ENCODE measurements at places on chromosomes 1 and 21. TPM values are rescaled to one million over a fixed set of nuclear protein-coding genes. Genes with fewer than 3 reads are reported as not detected.

DNA sequence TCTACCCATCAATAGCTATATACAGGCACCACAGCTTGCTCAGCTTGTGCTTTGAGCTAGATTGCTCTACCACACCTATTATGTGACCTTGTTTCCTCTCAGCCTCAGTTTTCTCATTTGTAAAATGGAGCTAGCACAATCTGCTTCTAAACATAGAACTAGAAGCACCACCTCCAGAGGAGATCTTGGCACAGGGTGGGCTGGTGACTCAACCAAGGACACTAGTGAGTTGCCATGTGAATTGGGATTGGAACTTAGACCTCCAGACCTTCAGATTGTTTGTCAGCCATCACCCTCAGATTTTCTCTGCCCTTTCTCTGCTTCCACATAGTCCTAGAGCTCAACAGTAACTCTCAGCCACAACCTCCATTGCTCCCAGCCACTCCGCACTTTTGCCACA, 3.0 kb upstream of the MACO1 start:
- peaks cover 2% of the 10 kb centered on the region for H3K36me3 ChIP-seq
- no peak for DNase-seq
- no peak overlapping the region for H3K4me3 ChIP-seq
- H3K27me3 ChIP-seq = no peaks in the 10 kb centered on the region
- H3K4me1 ChIP-seq = peaks cover 17% of the 10 kb centered on the region
- no peak overlapping the region for H3K27ac ChIP-seq

GSTM4 gene
- 3.0 TPM for total RNA-seq

GRCh38 chr1:47637111-47637685, 199.4 kb downstream of the FOXD2 start:
- no peaks in the 10 kb centered on the region for H3K4me1 ChIP-seq
- no peaks in the 10 kb centered on the region for H3K36me3 ChIP-seq
- H3K27me3 ChIP-seq = peaks cover 3% of the 10 kb centered on the region
- no peak overlapping the region for H3K27ac ChIP-seq

DNA sequence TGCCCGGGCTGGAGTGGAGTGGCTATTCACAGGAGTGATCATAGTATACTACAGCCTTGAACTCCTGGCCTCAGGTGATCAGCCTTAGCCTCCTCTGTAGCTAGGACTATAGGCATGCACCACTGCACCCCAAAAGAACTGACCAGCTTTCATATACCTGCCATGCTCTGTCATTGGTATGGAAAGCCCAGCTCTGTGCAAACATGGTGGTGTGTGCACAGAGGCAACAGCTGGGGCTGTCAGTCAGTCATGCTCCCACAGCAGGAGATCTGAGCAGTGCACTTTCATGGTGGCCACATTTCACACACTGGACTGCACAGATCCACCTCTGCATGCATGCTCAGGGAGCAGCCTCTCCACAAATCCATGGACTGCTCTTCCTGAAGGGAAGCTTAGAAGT, 8.8 kb upstream of the JAK1 start:
- H3K36me3 ChIP-seq = no peaks in the 10 kb centered on the region
- no peak overlapping the region for H3K4me3 ChIP-seq
- H3K4me1 ChIP-seq = peaks cover 5% of the 10 kb centered on the region
- H3K27ac ChIP-seq = no peak overlapping the region

DNA sequence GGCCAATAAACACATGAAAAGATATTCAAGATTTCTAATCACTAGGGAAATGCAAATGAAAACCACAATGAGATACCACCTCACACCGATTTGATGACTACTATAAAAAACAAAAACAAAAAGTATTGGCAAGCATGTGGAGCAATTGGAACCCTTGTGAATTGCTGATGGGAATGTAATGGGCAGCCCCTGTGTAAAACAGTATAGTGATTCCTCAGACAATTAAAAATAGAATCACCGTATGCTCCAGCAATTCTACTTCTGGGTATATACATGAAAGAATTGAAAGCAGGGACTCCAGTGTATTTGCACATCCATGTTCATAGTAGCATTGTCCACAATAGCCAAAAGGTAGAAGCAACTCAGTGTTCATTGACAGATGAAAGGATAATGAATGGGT, 12.9 kb upstream of the C1orf115 start:
- no peaks in the 10 kb centered on the region for H3K36me3 ChIP-seq
- no peaks in the 10 kb centered on the region for H3K4me1 ChIP-seq
- peaks cover 3% of the 10 kb centered on the region for H3K27me3 ChIP-seq
- DNase-seq = no peak
- no peak overlapping the region for H3K4me3 ChIP-seq

DNA sequence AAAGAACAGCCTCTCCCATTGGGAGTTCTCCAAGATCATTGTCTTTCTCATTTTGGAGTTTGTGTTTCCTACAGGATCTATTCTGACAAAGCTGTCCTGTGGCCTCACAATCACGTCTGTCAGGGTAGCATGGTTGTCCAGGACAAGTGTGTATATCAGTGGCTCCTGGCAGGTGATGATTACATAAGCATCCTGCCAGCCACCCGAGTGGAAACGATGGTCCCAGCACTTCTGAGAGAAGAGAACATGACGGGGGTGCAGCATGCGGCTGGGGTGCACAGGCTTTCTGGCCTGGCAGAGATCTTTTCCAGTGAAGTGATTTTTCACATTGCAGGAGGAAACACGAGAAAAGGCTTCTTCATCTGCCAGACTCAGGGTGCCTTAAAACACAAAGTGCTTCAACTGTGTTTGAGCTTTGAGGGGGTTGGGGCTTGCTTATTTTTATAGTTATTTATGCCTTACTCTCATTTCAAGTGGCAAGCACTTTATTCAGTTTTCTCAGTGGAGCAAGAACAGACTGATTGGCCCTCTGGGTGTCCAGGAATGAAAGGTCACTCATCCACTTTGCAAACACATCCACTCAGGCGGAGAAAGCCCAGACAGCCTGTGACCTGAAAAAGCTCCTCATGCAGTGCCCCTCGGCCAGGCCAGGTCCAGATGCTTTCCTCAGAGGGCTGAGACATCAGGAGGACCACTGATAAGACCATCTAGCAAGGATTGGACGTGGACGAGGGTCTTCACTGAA, 186.0 kb downstream of the DUSP10 start:
- H3K27ac ChIP-seq = no peak overlapping the region
- H3K4me1 ChIP-seq = no peaks in the 10 kb centered on the region
- H3K36me3 ChIP-seq = no peaks in the 10 kb centered on the region
- no peaks in the 10 kb centered on the region for H3K27me3 ChIP-seq
- DNase-seq = no peak

GRCh38 chr1:32178380-32179192, 889 bp upstream of the TXLNA start:
- DNase-seq = no peak
- H3K27ac ChIP-seq = peak overlapping the region; percentile 98
- H3K27me3 ChIP-seq = no peaks in the 10 kb centered on the region
- H3K4me3 ChIP-seq = peak overlapping the region; percentile 95
